ENCODE measurements at places on chromosomes 6 and 20.

GRCh38 chr20:60410618-60411264, 452.5 kb downstream of the CDH26 start:
- DNase-seq, result no peak

GRCh38 chr6:158414851-158415262, 102.6 kb downstream of the TULP4 start:
- no peak for DNase-seq

GRCh38 chr20:51432875-51433274, 109.6 kb downstream of the NFATC2 start:
- no peak for DNase-seq

DNA sequence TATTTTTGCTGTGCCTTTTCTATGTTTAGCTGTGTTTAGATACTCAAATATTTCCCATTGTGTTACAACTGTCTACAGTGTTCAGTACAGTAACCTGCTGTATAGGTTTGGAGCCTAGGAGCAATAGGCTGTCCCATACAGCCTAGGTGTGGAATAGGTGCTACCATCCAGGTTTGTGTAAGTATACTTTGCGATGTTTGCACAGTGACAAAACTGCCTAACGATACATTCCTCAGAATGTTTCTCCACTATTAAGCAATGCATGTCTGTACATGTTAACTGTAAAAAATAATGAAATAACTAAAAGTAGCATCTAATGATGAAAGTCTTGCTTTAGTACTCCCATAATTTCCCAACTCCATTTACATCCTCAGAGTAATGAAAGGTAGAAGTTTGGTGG, 46.0 kb downstream of the SERAC1 start:
- DNase-seq, result peak; percentile 21

DNA sequence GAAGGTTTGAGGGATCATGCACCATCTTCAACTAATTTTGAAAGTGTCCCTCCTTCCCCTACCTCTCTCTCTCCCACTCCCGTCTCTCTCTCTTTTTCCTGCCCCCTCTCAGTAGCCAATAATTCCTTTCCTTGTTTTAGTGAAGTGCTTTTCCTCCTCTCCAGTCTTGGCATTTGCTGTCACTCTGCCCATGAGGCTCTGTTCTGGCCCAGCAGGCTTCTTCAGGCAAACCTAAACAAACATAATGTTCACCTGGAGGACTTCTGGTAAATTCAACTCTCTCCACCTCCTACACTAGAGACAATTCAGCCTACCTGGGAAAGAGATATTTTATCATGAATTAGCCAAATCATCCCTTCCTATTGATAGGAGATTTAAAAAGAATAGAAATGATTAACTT, 320.4 kb upstream of the RNF24 start:
- DNase-seq, result no peak

DNA sequence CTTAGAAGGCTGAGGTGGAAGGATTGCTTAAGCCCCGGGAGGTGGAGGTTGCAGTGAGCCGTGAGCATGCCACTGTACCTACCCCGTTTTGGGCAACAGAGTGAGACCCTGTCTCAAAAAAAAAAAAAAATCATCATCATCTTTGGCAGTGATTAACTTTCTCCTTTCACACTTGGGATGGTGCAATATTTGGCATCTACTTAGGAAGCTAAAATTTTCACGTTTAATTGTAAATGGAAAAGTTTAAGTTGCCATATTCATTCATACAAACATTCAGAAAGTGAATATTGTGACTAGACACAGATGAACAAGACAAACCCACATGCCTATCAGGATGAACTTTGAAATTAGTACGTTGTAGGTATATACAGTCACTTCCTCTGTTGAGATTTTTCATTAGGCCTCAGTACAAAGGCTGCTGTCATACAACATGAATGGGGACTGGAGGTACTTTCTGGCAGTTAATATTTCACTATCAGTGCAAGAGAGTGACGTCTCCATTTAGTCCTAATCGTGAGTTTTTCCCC, 10.3 kb downstream of the TOP1 start:
- no peak for DNase-seq

DNA sequence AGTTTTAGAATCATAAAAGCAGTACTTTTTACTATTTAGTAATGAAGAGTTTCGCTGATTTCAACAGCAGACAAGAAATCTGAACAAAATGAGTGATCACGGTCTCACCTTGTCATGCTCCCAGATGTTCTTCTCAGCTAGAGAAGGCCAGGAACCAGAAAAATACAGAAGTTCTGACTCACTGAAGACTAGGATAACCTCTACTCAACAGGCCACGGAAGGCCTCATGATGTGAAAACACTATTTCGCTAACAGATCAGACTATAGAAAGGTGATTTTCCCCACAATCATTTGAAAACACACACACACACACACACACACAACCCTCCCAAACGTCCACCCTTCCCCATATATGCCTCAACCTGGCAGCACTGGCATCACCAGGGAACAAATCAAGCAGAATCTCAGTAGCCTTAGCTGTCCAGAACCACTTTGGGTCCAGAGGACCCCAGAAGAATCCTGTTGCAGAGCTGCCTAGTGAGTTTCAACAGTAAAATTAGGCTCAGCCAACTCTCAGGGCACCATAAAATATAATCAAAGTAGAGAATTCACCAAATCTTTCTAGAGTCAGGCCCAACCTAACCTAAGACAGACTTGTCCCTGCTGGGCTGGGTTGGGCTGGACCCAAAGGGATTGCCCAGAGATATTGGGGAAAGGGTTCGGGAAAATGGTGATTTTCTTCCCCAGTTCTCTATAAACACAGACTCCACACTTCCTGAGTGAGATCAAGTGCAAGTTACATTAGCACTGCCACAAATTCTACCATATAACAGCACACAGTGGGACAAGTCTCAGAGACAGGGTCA, 7.9 kb downstream of the EXOC2 start:
- no peak for DNase-seq
